Upper lobe of right lung (tissue), 1 donor: ENCODE measurements at places on chromosomes 2 and 18. TPM values are rescaled to one million over a fixed set of nuclear protein-coding genes. Genes with fewer than 3 reads are reported as not detected.
A peak's percentile ranks its signal among the peaks of the same experiment; 100 is the strongest.

RBM43 gene
- total RNA-seq: 9.4 TPM

DNA sequence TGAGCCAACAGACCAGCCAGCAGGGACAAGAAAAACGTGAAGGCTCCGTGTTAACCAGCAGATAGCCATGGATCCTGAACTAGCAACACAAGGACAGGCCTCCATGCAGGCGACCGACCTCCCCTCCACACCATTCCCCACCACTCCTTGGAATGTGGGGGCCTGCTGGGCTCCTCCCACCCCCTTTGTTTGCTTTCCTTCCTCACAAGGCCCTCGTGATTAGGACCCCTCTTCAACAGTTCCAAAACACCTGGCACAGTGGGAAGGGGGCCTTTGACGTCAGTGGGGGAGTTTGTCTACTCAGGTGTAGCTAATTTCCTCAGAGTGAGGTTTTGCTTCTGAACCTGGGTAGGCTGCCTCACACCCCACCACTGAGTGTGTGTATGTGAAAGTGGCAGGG lies 37.8 kb downstream of the SLC14A2 start:
- no peaks in the 10 kb centered on the region for H3K36me3 ChIP-seq
- no peaks in the 10 kb centered on the region for H3K4me1 ChIP-seq
- no peak for DNase-seq
- H3K27me3 ChIP-seq: no peaks in the 10 kb centered on the region
- H3K4me3 ChIP-seq: no peak overlapping the region
- H3K27ac ChIP-seq: no peak overlapping the region

MYO7B gene
- total RNA-seq: 2.2 TPM

GRCh38 chr2:237459226-237459625 lies 27.8 kb upstream of the MLPH start:
- H3K4me3 ChIP-seq: no peak overlapping the region
- no peaks in the 10 kb centered on the region for H3K27me3 ChIP-seq
- no peaks in the 10 kb centered on the region for H3K36me3 ChIP-seq
- no peaks in the 10 kb centered on the region for H3K4me1 ChIP-seq

TRAPPC8 gene
- total RNA-seq: 50.9 TPM

GRCh38 chr2:98777076-98777475 lies 46.1 kb upstream of the MGAT4A start:
- no peak for DNase-seq
- no peaks in the 10 kb centered on the region for H3K27me3 ChIP-seq
- no peak overlapping the region for H3K27ac ChIP-seq
- H3K4me3 ChIP-seq: no peak overlapping the region

SGPP2 gene
- 38.1 TPM for total RNA-seq

DNA sequence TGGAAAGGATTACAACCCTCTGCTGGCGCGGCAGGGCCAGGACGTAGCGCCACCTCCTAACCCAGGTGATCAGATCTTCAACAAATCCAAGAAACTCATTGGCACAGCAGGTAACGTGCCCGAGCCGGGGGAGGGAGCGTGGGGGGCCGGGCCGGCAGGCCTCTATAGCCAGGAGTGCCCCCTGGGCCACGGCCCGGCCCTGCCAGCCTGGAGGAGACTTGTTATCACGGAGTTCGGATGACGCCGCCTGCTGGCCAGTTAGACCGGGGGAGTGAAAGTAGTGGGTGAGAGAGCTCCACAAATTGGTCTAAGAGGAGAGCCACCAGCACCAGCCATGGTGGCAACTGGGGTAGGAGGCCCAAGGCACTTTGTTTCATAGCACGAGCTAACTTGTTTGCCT lies 8.6 kb upstream of the TMEM214 start:
- H3K27me3 ChIP-seq: no peaks in the 10 kb centered on the region
- no peak overlapping the region for H3K4me3 ChIP-seq
- peaks cover 7% of the 10 kb centered on the region for H3K4me1 ChIP-seq
- no peak for DNase-seq
- H3K36me3 ChIP-seq: peaks cover 41% of the 10 kb centered on the region
- H3K27ac ChIP-seq: no peak overlapping the region

DNA sequence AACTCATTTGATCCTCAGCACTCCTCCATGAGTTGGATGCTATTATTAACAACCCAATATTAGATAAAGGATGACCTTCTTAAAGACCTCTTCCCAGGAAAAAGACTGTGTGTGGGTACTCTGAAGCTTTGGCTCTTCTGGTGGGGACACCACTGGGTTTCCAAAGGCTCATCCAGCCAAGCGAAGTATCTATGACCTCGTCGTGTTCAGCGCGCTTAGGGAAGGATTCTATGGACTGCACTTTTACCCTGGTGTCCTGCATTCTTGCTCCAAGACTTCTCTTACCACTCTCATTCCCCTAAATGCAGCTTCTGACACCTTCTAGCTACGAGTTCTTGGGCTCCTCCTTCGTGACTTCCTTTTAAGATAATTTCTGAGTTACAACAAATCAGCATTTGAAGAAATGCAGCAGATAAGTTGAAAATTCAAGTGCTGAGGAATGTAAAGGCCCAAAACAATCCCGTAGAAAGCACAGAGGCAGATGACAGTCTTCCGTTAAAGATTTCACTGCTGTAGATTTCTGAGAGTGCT lies 673 bp upstream of the HNMT start:
- no peaks in the 10 kb centered on the region for H3K27me3 ChIP-seq
- peak overlapping the region; percentile 60 for H3K4me3 ChIP-seq
- no peak for DNase-seq

- no peak for DNase-seq
- H3K36me3 ChIP-seq: no peaks in the 10 kb centered on the region
- no peaks in the 10 kb centered on the region for H3K4me1 ChIP-seq
- no peak overlapping the region for H3K4me3 ChIP-seq
- no peak overlapping the region for H3K27ac ChIP-seq
Observed at GRCh38 chr2:12953596-12953995, 236.9 kb downstream of the TRIB2 start.

GRCh38 chr18:9694952-9695495 lies 13.1 kb upstream of the RAB31 start:
- peaks cover under 1% of the 10 kb centered on the region for H3K4me1 ChIP-seq
- no peaks in the 10 kb centered on the region for H3K27me3 ChIP-seq
- no peaks in the 10 kb centered on the region for H3K36me3 ChIP-seq
